ENCODE measurements at places on chromosomes 16 and 17.

- H3K4me1 ChIP-seq, result no peaks in the 10 kb centered on the region
- no peak for DNase-seq
- no peak overlapping the region for H3K4me3 ChIP-seq
- H3K36me3 ChIP-seq, result no peaks in the 10 kb centered on the region
- no peaks in the 10 kb centered on the region for H3K27me3 ChIP-seq
Observed at GRCh38 chr16:70590722-70591415, 55.5 kb upstream of the IL34 start.

DNA sequence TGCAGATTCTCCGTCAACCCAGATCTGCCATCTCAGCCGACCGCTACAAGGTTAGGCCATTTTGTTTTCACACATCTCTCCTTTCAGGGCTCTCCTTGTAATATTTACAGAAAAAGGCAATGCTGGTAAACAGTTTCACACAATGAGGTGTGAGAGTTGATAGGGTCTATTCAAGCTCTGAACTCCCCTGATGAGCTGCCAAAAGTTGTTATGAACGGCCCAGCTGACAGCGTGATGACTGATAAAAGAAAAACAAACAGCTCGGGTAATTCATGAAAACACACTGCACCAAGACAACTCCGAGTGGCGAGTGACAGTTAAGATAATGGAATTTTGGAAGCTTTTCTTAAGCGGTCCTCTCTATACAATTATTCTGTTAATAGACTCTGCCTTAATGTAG lies 68.1 kb upstream of the IRX5 start:
- H3K27ac ChIP-seq, result no peak overlapping the region
- H3K27me3 ChIP-seq, result no peaks in the 10 kb centered on the region

- no peak overlapping the region for H3K27ac ChIP-seq
- H3K36me3 ChIP-seq, result no peaks in the 10 kb centered on the region
- no peak for DNase-seq
- peaks cover 4% of the 10 kb centered on the region for H3K27me3 ChIP-seq
Observed at GRCh38 chr17:8420041-8420934, 15.4 kb upstream of the NDEL1 start.

DNA sequence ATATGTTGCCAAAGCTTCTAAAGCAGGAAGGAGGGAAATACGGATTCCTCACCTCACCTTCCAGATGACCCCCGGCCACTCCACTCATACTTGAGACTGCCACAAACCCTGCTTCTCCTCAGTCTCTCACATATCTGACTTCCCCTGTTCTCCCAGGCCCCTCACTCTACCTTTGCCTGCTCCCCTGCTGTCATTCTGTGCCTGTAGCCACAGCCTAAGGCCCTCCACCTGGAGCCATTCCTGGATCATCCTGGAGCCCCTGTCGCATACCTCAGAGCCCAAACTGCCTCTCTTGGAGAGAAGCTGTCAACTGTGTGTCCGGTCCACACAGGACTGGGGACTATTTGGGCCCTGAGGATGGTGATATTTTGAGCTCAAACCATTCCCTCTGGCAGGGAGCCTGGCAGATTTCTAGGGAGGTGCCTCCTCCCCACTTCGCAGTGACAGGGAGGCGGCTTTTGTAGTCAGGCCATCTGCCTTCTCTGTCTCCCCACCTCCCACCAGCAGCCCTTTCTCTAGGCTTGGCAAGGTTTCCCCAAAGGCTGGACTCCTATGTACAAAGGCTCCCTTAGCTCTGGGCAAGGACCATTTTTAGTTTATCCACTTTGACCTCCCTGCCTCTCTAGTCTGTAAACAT lies 2.3 kb upstream of the MED24 start:
- H3K4me3 ChIP-seq, result no peak overlapping the region
- no peak for DNase-seq
- peaks cover 13% of the 10 kb centered on the region for H3K4me1 ChIP-seq
- H3K27ac ChIP-seq, result no peak overlapping the region

DNA sequence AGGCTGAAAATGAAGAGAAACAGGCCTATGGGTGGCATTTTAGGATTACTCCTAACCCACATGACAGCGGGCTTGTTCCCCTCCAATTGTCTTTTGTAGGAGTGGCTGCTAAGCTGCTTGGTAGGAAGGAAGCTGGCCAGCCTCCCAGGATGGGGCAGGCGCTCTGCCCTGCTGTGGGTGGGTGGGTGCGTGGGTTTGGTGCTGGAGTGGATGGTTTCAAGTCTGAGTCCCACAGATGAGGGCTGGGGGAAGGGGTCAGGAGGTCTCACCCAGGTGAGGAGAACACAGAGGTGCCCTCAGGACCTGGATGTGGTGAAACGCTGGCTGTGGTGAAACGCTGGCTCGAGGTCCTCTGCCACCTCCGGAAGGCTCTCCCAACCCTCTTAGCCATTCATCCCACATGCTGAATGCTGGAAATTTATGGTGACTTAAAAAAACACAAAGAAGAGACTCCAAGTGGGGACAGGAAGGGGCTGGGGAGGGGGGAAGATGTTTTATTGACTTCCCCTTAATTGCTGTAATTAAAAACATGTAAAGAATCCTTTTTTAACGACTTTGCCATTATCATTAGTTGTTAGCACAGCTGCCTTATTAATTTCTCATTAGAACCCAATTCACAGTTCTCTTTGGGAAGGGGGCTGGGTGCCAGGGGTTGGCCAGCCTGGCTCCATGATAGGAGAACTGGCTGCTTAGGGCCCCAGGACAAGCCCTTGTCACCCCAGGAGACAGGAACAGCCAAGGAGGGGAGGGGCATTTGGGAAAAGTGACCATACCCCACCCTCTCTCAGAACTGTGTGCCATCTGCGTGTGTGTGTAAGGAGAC lies 153.5 kb upstream of the CDC42EP4 start:
- no peak overlapping the region for H3K4me3 ChIP-seq
- H3K4me1 ChIP-seq, result no peaks in the 10 kb centered on the region
- no peak for DNase-seq
- no peak overlapping the region for H3K27ac ChIP-seq
- no peaks in the 10 kb centered on the region for H3K36me3 ChIP-seq

- peaks cover 25% of the 10 kb centered on the region for H3K27me3 ChIP-seq
- H3K36me3 ChIP-seq, result no peaks in the 10 kb centered on the region
- no peak overlapping the region for H3K4me3 ChIP-seq
- DNase-seq, result no peak
- H3K27ac ChIP-seq, result no peak overlapping the region
- peaks cover 7% of the 10 kb centered on the region for H3K4me1 ChIP-seq
Observed at GRCh38 chr16:75263963-75264445, 12.6 kb upstream of the BCAR1 start.

GRCh38 chr16:3092501-3092941 lies 6.6 kb downstream of the ZSCAN10 start:
- H3K4me3 ChIP-seq, result no peak overlapping the region
- no peaks in the 10 kb centered on the region for H3K27me3 ChIP-seq
- no peak overlapping the region for H3K27ac ChIP-seq
- H3K4me1 ChIP-seq, result peaks cover 33% of the 10 kb centered on the region
- no peaks in the 10 kb centered on the region for H3K36me3 ChIP-seq

- peak overlapping the region; percentile 77 for H3K4me3 ChIP-seq
- peaks cover 25% of the 10 kb centered on the region for H3K36me3 ChIP-seq
- peak overlapping the region; percentile 88 for H3K27ac ChIP-seq
- peak; percentile 36 for DNase-seq
Observed at GRCh38 chr17:80264205-80265075, 3.8 kb downstream of the RNF213 start.

DNA sequence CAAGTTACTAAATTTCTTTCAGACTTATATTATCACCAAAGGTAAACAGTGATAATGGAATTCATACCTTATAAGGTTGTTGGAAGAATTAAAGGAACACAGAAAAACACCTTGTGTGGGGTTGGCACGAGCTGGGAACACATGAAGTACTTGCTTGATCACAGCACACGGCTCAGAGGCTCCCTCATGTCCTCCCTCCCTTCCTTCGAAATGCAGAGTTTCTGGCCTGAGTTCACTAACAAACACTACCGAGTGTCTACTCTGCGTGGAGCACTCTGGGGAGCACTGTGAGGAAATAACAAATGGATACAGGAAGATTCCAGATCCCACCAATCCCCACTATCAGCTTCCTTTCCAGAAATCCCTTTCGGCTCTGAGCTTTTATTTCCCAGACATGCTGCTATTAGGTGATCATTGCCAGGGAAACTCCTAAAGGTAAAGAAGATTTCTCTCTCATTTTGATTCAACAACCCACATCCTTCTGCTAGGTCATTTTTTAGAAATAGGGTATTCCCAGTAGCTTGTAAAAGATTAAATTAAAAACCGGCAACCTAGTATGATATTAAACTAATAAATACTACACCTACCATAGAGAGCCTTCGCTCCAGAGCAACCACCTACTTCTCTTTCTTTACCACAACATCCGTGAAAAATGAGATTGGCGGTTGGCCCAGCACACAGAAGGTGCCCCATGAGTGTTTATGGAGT lies 6.1 kb upstream of the HNF1B start:
- peaks cover 8% of the 10 kb centered on the region for H3K27me3 ChIP-seq
- no peaks in the 10 kb centered on the region for H3K36me3 ChIP-seq
- no peak overlapping the region for H3K27ac ChIP-seq
- DNase-seq, result no peak

DNA sequence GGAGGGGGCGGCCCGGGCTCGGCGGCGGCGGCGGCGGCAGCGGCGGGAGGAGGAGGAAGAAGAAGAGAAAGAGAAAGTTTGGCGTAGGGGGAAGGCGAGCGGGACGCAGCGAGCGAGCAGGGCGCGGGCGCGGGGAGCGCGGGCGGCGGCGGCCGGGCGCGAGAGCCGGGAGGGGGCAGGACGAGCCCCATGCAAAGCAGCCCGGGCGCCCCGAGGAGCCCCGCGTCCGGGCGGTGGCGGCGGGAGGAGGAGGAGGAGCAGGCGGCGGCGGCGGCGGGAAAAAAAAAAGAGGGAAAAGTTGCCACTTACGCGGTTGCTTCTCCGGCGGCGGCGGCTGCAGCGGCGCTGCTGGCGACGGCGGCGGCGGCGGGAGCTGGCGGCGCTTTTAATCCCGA lies 10.3 kb upstream of the ZFHX3 start:
- H3K27me3 ChIP-seq, result peaks cover 11% of the 10 kb centered on the region
- no peaks in the 10 kb centered on the region for H3K36me3 ChIP-seq
- DNase-seq, result no peak
- no peak overlapping the region for H3K27ac ChIP-seq

DNA sequence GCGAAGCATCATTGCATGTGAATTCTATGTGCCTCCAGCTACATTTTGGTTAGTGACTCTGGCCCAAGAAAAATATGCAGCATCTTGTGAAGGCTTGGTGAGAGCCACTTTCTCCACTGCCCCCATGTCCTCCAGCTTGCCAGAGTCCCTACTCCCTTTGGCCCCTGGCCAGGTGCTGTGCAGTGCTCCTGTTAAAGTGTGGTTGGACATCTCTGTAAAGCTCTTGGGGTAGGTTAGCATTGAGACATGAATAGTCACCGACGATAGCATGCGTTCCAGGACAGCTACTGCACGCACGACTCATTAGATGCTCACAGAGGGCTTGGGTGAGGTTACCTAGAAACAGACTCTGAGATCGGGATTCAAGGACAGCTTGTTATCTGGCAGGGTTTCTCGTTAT lies 48.6 kb downstream of the FOXL1 start:
- H3K4me3 ChIP-seq, result no peak overlapping the region
- H3K27ac ChIP-seq, result no peak overlapping the region
- no peaks in the 10 kb centered on the region for H3K36me3 ChIP-seq
- no peaks in the 10 kb centered on the region for H3K4me1 ChIP-seq
- H3K27me3 ChIP-seq, result no peaks in the 10 kb centered on the region

DNA sequence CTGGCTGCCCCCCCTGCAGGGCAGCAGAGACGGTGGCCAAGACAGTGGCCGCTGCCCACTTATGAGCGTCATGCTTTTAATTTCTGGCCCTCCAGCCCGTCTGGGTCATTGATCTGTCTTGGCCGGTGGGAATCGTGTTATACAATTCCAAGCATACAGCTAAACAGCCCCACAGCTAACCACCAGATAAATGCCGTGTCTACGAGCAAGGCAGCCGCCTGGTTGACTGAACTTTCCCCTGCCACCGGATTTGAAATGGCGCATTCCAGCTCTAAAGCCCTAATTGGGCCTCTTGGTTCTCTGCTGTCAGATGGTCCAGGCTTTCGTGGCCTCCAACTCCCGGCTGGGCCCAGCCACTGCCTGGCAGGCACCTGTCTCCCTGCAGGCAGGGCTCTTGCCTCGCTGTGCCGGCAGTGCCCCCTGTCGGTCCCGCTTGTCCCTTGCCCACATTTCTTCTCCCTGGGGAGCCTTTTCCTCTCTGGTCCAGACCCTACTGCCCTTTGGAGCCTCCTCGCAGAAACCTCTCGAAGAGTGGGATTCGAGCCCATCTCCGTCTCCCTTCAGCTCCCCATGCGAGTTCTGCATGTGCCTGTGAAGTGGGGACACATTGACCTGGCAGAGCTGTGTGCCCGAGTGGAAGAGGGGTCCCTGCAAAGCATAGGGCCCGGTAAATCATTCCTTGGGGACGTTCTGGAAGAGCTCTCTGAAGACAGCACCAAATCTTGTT lies 1.8 kb upstream of the RBFOX3 start:
- DNase-seq, result no peak
- H3K36me3 ChIP-seq, result no peaks in the 10 kb centered on the region
- H3K27me3 ChIP-seq, result peaks cover 19% of the 10 kb centered on the region
- H3K27ac ChIP-seq, result no peak overlapping the region

GRCh38 chr17:2120586-2121335 lies 65.9 kb downstream of the HIC1 start:
- no peak overlapping the region for H3K27ac ChIP-seq
- H3K4me3 ChIP-seq, result no peak overlapping the region
- H3K4me1 ChIP-seq, result no peaks in the 10 kb centered on the region
- H3K27me3 ChIP-seq, result no peaks in the 10 kb centered on the region
- DNase-seq, result no peak
- peaks cover 5% of the 10 kb centered on the region for H3K36me3 ChIP-seq

GRCh38 chr16:22929461-22929860 lies 115.5 kb downstream of the HS3ST2 start:
- H3K4me3 ChIP-seq, result no peak overlapping the region
- DNase-seq, result no peak
- no peaks in the 10 kb centered on the region for H3K4me1 ChIP-seq
- H3K36me3 ChIP-seq, result no peaks in the 10 kb centered on the region

- peaks cover 30% of the 10 kb centered on the region for H3K36me3 ChIP-seq
- H3K4me3 ChIP-seq, result no peak overlapping the region
- no peak overlapping the region for H3K27ac ChIP-seq
- DNase-seq, result no peak
Observed at GRCh38 chr17:1546292-1546922, 16.2 kb downstream of the PITPNA start.

DNA sequence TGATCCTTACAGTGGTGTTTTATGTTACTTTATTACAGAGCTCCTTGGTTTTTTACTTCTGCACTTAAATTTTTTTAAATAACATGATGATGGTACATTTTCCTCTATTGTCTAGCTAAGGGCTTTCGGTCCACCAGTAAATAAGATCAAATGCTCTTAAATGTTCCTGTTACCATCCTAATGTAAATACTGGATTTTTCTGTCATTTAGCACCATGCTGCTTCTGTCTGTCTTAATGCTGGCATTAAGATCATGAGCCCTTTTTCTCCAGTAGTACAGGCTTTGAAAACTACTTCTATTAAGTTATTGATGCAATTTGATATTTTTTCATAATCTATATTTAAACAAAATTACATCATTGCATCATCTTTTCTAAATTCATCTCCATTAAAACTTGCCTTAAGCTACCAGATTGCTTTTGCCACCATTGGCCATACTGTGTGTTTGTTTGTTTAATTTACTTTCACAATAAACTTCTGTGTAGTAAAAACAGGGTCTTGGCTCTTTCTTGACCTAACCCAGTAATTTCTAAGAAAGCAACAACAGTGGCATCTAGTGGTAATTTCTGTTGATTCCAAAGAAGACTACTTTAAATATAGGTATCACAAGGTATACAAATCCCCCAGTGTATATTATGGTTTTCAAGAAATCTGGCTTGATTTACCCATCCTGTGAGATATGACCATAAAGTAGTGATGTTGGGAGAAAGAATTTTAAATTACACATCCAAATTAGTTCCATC lies 9.0 kb upstream of the PHAF1 start:
- no peaks in the 10 kb centered on the region for H3K4me1 ChIP-seq
- DNase-seq, result no peak
- H3K36me3 ChIP-seq, result peaks cover 3% of the 10 kb centered on the region
